ENCODE measurements at places on chromosomes 7 and 10.

DNA sequence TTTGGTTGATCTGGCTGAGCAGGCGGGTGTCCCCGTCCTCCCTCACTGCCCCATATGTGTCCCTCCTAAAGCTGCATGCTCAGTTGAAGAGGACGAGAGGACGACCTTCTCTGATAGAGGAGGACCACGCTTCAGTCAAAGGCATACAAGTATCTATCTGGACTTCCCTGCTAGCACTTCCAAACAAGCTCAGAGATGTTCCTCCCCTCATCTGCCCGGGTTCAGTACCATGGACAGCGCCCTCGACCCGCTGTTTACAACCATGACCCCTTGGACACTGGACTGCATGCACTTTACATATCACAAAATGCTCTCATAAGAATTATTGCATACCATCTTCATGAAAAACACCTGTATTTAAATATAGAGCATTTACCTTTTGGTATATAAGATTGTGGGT lies 26.9 kb upstream of the TRIM56 start:
- DNase-seq: peak; percentile 64

DNA sequence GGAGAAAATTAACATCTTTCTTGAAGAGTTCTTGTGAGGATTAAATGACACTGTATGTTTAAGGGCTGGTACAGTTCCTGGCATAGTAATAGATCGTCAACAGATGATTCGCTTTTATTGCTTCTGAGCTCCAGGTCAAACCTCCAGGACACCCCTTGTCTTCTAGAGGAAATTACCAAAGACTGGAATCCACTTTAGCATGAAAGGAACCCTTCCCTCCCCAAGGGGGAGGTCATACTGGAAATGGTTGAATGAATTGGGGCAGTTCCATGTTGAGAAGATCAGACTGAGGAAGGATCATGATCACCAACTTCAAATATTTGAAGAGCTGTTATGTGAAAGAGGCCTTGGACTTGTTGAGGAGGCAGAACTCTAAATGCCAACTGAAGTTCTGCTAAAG lies 8.9 kb downstream of the NFE2L3 start:
- DNase-seq: no peak

- no peak for DNase-seq
Measured at GRCh38 chr7:50207686-50208255, 96.7 kb upstream of the IKZF1 start.

- DNase-seq: no peak
Measured at GRCh38 chr10:71891437-71891836, 40.4 kb upstream of the PSAP start.

- DNase-seq: no peak
Measured at GRCh38 chr7:64892116-64892515, 11.0 kb upstream of the ZNF273 start.

DNA sequence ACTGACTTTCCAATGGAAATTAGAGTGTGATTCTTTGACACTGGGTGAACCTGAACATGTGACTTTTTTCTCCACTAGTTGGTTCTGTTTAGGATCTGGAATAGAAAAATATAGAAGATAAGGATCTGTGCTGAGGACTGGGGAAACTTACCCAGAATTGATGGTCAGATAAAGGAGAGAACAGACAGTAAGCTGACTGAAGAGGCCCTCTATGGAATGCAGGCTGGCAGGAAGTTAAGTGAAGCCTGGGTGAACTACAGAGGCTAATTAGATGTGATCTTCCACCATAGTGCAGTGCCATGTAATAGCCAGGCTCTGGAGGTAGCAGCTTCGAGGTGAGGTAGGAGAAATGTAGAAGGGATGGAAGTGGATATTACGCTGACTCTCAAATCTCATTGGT lies 455.3 kb downstream of the PLXDC2 start:
- peak; percentile 23 for DNase-seq

GRCh38 chr7:131056007-131056406 lies 271.7 kb upstream of the MKLN1 start:
- DNase-seq: peak; percentile 41

DNA sequence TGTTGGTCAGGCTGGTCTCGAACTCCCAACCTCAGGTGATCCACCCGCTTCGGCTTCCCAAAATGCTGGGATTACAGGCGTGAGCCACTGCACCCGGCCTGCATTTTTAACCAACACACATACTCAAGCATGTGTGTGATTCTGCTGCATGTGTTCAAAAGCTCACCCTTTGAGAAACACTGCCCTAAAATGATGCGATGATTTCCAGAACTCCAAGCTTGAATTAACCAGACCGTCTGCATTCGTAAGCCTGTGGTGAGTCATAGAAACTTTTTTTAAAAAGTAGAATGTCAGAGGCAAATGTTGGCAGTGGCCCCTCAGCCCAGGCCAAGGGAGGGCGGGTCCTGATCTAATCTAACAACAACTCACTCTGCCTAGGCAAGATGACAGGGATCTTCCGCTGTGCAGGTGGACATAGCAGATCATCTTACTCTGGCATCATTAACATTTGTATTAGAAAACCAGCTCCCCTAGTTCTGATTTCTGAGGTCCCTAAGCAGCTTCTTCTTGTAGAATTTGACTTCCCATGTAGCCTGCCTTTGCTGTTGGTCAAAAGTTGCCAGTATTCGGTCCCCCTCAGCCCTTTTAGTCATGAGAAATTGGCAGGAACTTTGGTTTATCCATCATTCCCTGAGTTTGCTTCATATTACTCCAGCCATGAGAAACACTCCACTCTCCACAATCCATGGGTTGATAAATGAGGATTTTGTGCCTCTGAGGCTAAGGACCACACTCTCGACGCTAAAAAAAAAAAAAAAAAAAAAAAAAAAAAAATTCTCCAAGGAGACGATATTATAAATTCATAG lies 190.4 kb downstream of the SKIDA1 start:
- DNase-seq: peak; percentile 94

GRCh38 chr7:151132461-151133205 lies 34.9 kb downstream of the GBX1 start:
- no peak for DNase-seq

- DNase-seq: no peak
Measured at GRCh38 chr10:4043897-4044665, 259.1 kb upstream of the KLF6 start.

DNA sequence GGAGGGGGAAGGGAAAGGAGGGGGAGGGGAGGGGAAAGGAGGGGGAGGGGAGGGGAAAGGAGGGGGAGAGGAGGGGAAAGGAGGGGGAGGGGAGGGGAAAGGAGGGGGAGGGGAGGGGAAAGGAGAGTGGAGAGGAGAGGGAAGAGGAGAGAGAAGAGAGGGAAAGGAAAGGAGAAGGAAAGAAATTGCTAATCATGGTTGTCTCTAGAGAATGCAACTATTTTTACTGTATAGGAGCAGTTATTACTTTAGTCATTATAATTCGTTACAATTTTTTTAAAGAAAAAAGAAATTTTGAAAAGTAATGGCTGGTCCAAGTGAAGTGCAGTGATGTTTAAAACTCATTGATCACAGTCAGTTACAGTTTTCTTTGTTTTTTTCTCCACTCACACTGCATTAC lies 24.5 kb downstream of the SLC25A16 start:
- no peak for DNase-seq

DNA sequence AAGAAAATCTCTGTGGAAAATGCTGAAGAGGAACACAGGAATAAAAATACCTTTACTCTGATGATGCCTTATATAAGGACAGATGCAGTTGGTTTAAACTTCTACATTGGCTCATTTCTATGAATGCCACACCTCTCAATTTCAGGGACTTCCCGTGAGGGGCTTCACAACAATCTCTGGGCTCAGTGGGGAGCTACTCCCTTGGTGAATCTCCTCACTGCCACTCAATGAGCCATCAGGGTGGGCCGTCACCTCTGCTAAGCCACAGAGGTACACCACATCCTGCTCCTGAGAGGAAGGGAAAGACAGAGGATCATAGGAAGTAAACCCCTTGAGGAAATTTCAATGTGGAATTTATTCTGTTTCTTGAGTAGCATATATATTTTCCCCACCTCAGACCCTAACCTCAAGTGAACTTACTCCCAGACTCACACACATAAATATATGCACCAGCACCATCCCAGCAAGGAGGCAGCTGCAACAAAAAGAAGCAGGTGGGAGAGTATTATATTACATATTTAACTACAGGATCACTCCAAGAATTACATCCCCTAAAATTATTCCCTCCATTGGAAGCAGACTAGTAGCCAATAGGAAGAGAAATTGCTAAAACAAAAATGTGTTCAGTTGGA lies 63.3 kb upstream of the PRSS1 start:
- no peak for DNase-seq

- no peak for DNase-seq
Measured at GRCh38 chr7:48158404-48158803, 12.9 kb upstream of the ABCA13 start.

- DNase-seq: no peak
Measured at GRCh38 chr10:4481192-4481591, 344.8 kb upstream of the AKR1E2 start.

- DNase-seq: no peak
Measured at GRCh38 chr10:61635471-61635870, 27.3 kb upstream of the CABCOCO1 start.

GRCh38 chr7:22863156-22863899 lies 40.7 kb upstream of the TOMM7 start:
- DNase-seq: no peak

- DNase-seq: peak; percentile 9
Measured at GRCh38 chr7:142030294-142030693, 34.6 kb downstream of the MGAM start.

DNA sequence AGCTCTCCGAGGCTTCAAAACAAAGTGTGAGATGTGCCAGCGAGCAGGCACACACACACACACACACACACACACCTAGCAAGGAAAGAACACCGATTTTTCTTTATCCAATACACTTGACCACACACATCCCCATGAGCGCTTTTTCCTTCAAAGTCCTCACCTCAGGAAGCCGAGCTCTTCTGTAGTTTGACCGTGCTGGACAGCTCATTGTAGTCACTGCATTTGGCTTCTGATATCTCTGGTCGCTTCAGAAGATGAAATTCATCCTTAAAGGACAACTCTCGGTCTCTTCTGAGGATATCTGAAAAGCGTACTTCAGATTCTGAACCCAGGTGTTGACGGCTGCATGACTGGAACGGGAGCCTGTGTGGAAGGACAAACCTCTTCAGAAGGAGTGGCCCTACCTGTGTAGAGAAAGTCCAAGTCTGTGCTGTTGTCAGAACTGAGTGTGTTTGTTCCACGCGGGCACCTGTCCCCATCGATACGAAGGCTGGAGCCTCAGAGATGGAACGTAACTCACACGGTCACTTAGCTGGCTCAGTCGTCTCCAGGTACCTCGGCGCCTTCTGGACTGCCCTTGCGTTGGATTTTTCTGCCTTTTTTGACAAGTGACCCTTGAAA lies 28.1 kb upstream of the SHH start:
- no peak for DNase-seq

- no peak for DNase-seq
Measured at GRCh38 chr7:158111906-158112570, 475.6 kb downstream of the PTPRN2 start.

DNA sequence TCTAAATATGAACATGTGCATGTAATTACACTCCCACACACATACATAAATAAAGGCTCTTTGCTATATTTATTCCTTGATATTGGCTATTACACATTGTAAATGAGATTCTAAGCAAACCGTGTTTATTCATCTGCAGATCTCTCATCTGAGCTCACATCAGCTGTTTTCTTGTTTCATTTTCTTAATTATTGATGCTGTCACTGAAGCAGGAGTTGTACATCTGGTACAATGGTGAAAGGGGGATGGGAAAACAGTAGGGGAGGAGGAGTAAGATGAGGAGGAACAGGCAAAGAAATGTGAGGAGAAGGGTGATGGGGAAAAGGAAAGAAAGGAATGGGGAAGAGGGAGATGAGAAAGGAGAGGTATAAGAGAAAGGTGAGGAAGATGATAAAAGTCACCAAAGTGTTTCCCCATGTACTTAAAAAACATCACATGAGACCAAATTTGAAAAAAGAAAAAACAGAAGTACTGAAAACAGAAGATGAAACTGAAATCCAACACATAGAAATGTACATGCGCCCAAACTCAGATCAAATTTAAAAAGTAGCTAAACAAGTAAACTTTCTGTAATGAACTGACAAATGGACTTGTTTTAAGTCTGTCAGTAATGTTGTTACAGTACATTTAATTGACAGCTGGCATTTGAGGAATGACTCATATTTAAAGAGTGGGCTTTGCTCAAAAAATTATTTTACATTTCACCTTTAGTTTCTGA lies 472.2 kb downstream of the ARL4A start:
- DNase-seq: no peak

GRCh38 chr7:78218051-78218450 lies 419.5 kb downstream of the PHTF2 start:
- DNase-seq: no peak

DNA sequence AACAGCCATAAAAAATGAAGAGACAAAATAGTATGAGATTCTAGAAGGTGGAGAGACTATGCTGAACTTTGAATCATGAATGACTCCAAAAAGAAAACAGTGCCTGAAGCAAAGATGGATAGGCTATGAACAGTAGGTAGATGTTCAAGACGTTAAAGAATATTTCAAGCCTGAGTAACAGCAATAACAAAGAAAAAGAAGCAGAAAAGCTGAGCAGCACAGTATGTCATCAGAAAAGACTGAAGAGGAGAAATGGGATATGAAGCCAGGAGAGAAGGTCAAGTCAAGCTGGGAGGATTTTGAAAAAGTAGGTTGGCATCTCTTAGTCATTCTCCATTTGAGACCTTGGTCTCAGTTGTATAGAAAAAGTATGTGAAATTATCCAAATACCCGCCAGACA lies 484.4 kb downstream of the SORCS1 start:
- DNase-seq: no peak

DNA sequence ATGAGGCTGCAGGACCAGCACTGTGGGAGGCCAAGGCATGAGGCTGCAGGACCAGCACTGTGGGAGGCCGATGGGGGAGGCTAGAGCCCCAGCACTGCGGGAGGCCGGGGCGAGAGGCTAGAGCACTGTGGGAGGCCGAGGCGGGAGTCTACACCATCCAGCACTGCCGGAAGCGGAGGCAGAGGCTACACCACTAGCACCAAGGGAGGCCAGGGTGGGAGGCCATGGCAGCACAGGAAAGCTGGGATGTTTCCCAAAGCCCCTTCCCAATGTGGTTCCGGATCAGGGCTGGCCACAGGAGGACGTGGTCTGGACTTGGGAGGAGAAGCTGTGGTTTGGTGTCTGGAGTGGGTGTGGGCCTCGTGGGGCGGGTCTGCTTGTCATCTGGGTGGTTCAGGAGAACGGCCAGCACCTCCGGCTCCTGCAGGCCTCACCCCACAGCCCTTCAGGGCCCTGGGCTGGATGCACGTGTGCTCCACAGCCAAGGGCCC lies 43.6 kb downstream of the PDGFA start:
- DNase-seq: no peak

- DNase-seq: peak; percentile 45
Measured at GRCh38 chr7:19713676-19714075, 4.8 kb upstream of the POLR1F start.

GRCh38 chr10:103676851-103677417 lies 178.4 kb downstream of the SH3PXD2A start:
- DNase-seq: peak; percentile 96
